ENCODE measurements at places on chromosomes 4 and X. TPM values are rescaled to one million over a fixed set of nuclear protein-coding genes. Genes with fewer than 3 reads are reported as not detected.
A peak's percentile ranks its signal among the peaks of the same experiment; 100 is the strongest.

Gene F8A3
- 11.8 TPM for total RNA-seq

Gene FAM13A
- total RNA-seq: 10.5 TPM

Gene SMIM10
- total RNA-seq: 0.58 TPM

Gene BMX
- total RNA-seq: not detected

- no peaks in the 10 kb centered on the region for H3K4me1 ChIP-seq
- H3K27me3 ChIP-seq: no peaks in the 10 kb centered on the region
- H3K27ac ChIP-seq: no peak overlapping the region
- DNase-seq: no peak
- no peaks in the 10 kb centered on the region for H3K36me3 ChIP-seq
These were observed 39.3 kb downstream of the GASK1B start for GRCh38 chr4:158133551-158133950.

- no peak for DNase-seq
- peaks cover 19% of the 10 kb centered on the region for H3K36me3 ChIP-seq
- peak overlapping the region; percentile 95 for H3K27ac ChIP-seq
- H3K4me1 ChIP-seq: peaks cover 19% of the 10 kb centered on the region
- no peaks in the 10 kb centered on the region for H3K27me3 ChIP-seq
- peak overlapping the region; percentile 100 for H3K4me3 ChIP-seq
These were observed 565 bp downstream of the MOB1B start for GRCh38 chr4:70902577-70903290.

DNA sequence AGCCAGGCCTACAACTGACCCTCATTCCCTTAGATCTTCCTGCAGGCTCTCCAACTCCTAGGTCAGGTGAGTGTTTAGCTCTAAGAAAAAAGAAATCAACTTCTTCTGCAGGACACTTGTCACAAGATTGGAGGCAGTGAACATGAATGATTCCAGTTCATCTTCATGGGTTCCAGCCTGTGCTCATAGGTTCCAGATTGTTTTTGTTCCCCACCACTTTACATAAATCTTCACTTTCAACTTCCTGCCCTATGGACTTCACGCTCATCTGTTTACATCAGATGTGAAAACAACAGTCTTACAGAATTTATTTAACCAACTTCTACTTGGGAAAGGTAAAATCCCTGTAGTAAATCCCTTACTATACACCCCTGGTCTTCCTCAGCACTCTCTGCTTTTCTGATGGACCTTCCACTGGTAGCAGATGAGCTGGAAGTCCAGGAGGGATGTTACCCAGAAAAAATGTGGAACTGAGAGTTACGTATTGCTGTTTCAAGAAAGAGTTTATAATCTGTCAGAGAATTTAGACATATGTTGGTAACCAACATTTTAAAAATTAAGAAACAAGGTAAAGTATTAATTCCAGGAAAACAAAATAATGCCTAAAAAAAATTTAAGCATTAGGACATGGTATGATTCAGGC lies 62.4 kb downstream of the ANAPC10 start:
- peaks cover 50% of the 10 kb centered on the region for H3K36me3 ChIP-seq
- H3K4me3 ChIP-seq: no peak overlapping the region
- no peak for DNase-seq
- H3K27ac ChIP-seq: no peak overlapping the region

DNA sequence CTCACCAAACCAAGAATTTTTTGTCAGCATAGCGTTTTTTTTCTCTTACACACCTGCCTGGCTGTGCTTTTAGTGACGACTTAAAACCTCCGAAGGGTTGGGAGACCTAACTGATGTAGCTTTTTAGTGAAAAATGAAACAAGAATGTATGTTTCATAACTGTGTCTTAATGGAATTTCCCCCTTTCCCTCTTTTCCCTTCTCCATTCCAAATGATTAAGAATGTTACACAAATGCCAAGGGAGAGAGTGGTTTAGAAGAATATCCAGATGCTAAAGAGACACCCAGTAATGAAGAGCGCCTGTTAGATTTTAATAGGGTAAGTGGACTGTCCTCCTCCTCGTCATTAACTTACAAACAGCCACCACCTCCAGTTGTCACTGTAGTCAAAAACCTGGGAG lies 33.2 kb upstream of the TBC1D14 start:
- H3K27me3 ChIP-seq: no peaks in the 10 kb centered on the region
- peaks cover 15% of the 10 kb centered on the region for H3K36me3 ChIP-seq
- no peak overlapping the region for H3K27ac ChIP-seq
- no peak overlapping the region for H3K4me3 ChIP-seq
- peaks cover 10% of the 10 kb centered on the region for H3K4me1 ChIP-seq

DNA sequence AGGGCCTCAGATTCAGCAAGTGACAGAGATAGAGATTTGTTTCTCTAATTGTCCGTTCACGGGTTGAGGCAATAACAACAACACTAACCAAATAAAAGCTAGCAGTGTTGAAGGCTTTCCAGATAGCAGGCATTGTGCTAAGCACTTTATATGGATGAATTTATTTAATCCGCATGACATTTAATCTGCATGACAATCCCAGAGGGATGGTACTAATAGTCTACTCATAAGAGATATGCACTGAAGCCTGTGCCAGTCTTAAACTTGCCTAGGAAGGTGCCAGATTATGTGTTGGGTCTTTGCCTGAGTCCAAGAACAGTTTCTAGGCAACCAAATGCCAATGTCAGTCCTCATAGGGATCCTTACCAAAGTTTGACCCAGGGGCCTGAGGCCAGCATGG lies 37.7 kb upstream of the FAT1 start:
- DNase-seq: no peak
- no peak overlapping the region for H3K27ac ChIP-seq
- no peaks in the 10 kb centered on the region for H3K4me1 ChIP-seq
- H3K36me3 ChIP-seq: no peaks in the 10 kb centered on the region

GRCh38 chr4:183635321-183635720 lies 23.7 kb downstream of the RWDD4 start:
- no peak for DNase-seq
- H3K36me3 ChIP-seq: peaks cover 3% of the 10 kb centered on the region

- H3K4me3 ChIP-seq: no peak overlapping the region
- H3K4me1 ChIP-seq: peaks cover 24% of the 10 kb centered on the region
- peaks cover 21% of the 10 kb centered on the region for H3K36me3 ChIP-seq
- no peaks in the 10 kb centered on the region for H3K27me3 ChIP-seq
- DNase-seq: no peak
These were observed 33.7 kb downstream of the DHX15 start for GRCh38 chr4:24550441-24551175.
